Suppressor macrophage treated with lipopolysaccharide for 4 hours (primary cell): ENCODE measurements at places on chromosomes 3 and 15.

- DNase-seq, result no peak
Observed at GRCh38 chr3:27239951-27240350, 129.2 kb downstream of the NEK10 start.

- DNase-seq, result peak; percentile 23
Observed at GRCh38 chr15:68930268-68931022, at the start of gene SPESP1. TSS of gene SPESP1 (plus strand) at chr15:68930525. CDS start at chr15:68930654, 129 bp downstream.

DNA sequence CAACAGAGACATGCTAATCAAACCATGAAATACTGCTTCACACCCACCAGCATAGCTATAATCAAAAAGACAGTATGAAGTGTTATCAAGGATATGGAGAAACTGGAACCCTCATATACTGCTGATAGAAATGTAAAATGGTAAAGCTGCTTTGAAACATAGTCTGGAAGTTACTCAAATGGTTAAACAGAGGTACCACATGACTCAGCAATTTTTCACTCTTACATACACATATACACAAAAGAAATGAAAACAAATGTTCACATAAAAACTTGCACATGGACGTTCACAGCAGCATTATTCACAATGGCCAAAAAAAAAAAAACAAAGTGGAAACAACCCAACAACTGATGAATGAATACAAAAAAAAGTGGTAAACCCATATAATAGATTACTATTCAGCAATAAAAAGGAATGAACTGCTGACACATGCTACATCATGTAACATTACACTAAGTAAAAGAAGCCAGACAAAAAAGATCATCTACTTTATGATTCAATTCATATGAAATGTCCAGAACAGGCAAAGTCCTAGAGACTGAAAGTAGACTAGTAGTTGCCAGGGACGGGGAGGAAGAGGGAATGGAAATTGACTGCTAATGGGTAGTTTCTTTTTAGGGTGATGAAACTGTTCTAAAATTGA is 23.2 kb downstream of the ZNF148 start:
- DNase-seq, result no peak

DNA sequence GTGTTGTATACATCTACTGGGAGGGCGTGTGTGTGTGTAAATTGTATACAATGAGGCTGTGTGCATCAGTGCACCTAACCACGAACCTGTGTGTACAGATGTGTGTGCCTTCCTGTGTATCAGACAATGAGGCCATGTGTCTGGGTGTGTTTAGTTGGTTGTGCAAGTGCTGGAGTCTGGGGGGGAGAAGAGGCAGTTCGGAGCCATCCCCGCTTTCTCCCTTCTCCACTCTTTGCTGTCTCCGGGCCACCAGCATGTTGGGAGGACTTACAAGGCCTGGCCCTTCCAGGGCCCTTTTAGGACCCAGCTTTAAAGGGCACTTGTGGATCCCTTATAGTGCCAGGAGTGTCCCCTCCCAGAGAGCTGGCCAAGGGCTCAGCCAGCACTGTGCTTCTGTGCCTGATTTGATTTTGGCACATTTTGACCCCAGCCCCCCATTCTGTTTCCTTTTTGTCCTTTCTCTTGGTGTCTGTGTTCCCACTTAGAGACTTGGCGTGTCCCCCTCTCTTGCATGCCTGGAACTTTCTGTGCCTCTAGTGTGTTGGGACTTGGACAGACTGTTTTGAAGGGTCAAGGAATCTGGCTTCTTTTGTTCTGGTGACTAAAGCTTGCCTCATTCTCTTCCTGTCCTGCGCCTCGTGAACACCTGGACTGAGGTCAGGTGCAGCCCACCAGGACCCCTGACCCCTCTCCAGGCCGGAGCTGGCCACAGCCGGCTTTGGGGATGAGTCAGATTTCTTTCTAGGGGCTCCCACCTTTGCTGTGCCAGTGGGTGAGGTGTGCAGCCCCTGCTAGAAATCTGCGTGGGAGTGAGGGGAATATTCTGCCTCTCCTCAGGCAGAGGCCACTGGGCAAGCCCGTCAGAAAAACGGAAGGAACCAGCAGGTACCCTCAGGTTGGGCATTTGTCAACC is 1.5 kb downstream of the CTDSPL start:
- no peak for DNase-seq

- DNase-seq, result no peak
Observed at GRCh38 chr3:114319453-114319852, 25.6 kb downstream of the TIGIT start.

DNA sequence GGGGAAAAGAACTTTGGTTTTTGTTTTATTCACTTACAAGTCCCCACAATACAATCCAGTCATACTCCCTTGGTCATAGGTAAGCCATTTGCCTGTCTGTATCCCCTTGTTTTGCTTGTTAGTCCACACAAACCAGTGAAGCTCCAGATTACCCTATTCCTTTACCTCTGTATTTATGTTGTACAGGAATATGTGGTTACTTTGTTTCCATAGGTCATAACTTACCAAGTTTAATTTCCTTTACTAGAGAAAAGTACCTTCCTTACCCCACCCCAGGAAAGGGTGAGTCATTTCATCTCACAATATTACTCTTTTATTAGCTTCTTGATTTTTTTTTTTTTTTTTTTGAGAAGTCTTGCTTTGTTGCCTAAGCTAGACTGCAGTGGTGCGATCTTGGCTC is 113.4 kb upstream of the LRRFIP2 start:
- DNase-seq, result peak; percentile 12

- no peak for DNase-seq
Observed at GRCh38 chr3:125605756-125606155, 10.5 kb upstream of the OSBPL11 start.

DNA sequence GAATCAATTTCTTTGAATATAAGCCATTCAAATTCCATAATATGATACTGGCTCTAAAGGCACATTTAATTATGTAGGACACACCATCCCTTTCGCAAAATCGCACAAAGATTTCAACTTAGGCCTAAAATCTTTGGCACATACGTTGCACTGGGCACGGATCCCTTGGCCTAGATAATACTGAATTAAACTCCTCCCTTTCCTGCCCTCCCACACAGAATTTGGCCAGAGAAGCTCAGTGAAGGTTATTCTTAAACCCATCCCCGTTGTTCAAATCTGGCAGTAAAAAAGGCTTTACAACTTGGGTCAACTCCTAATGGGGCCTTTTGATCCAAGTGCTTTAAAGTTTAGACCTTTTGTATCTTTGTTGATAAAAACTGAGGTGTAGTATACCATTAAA is 247.2 kb downstream of the PTPRG start:
- DNase-seq, result no peak

DNA sequence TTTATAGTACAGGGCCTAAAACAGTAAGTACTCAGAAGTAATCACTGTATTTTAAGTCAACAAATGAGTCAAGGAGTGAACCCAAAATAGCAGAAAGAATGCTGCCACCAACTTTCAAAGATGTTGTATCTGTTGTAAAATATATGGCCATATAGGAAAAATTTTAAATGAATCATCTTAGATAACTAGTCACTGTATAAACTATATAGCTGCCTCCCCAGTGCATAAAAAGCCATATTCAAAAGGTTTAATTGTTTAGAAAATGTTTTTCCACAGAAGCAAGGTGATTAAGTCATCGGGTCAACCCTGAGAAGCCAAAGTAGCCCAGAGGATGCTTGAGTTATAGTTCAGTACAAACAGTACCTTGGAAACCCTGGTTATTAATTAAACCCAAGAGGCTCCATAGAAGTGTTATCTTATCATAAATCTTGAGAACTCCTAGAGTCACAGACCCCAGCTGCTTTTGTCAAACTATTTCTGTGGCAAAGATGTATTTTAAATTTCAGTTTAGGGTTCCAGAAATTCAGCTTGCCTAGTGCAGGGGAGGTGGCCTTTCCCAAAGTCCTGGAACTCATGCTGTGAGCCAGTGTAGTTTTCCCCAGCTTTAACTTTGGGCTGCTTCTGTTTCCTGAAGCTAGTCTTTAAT is 39.2 kb downstream of the MBNL1 start:
- DNase-seq, result no peak

GRCh38 chr3:30962084-30962483 is 67.6 kb upstream of the GADL1 start:
- peak; percentile 3 for DNase-seq

- DNase-seq, result no peak
Observed at GRCh38 chr3:197352382-197352781, 54.0 kb upstream of the DLG1 start.

GRCh38 chr3:102237838-102238237 is 197.0 kb upstream of the ZPLD1 start:
- no peak for DNase-seq

DNA sequence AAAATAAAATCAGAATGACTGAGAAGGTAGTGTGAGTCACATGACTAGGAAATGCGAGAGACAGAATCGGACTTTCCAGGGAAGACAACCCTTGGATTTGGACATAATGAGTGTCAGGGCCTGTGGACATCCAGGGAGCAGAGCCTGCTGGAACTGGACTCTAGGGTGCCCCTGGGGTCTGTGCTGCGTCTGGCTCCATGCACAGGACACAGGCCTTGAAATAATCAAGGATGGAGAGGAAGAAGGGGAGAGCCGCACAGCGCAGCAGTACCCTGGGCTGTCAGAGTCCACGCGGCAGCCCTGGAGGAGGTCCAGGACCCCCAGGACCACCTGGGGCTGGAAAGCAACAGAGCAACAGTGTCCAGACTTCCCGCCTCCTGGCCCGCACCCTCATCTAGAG is 173.7 kb downstream of the PDE8A start:
- DNase-seq, result no peak

DNA sequence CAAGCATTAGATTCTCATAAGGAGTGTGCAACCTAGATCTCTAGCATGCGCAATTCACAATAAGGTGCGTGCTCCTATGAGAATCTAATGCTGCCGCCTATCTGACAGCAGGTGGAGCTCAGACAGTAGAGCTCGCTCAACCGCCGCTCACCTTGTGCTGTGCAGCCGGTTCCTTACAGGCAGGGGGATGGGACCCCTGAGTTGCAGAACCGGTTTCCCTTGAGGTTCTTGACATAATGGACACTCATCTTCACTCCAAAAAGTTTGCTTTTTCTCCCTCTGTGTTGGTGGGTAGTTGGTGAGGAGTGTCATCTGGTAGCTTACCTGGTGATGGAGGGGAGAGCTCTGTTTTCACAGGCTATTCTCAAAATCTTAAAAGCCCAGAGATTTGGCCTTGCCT is 324.0 kb upstream of the TBL1XR1 start:
- no peak for DNase-seq

- DNase-seq, result no peak
Observed at GRCh38 chr15:53837263-53837662, 77.8 kb upstream of the WDR72 start.

DNA sequence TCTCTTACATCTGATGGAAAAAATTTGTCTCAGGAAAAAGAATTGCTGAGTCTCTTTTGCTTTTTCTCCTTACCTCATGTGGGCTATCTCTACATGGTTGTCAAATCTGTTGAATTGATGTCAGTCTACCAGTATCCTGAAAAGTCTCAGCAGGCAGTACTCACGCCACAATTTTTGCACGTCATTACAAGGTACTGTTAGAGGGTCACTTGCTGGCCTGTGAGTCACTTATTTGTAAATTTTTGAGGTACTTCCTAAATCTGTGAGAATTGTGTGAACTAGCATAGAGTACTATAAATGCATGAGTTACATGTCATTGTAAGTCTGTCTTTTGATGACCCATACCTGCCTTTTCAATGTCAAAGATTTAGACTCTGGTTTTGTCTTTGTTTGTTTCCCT is 15.9 kb downstream of the HPS3 start:
- peak; percentile 88 for DNase-seq

GRCh38 chr15:22786868-22787698 is 639 bp downstream of the NIPA1 start:
- DNase-seq, result peak; percentile 11

DNA sequence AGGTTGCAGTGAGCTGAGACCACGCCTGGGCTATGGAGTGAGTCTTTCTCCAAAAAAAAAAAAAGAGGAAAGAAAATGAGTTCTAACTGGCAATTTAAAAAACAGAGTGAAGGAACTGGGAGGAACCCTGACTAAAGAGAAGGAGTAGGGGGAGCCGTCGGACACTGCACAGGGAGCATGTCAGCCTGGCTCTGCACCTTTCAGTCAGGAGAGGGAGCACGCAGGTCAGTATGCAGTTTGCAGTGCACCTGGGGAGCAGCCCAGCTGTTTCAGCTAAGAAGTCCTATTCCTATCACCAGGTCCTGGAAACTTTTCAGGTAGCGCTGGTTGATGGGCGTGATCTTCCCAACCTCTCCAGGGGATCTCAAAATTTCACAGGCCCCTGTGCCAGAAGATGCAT is 14.9 kb upstream of the ZXDC start:
- DNase-seq, result no peak

DNA sequence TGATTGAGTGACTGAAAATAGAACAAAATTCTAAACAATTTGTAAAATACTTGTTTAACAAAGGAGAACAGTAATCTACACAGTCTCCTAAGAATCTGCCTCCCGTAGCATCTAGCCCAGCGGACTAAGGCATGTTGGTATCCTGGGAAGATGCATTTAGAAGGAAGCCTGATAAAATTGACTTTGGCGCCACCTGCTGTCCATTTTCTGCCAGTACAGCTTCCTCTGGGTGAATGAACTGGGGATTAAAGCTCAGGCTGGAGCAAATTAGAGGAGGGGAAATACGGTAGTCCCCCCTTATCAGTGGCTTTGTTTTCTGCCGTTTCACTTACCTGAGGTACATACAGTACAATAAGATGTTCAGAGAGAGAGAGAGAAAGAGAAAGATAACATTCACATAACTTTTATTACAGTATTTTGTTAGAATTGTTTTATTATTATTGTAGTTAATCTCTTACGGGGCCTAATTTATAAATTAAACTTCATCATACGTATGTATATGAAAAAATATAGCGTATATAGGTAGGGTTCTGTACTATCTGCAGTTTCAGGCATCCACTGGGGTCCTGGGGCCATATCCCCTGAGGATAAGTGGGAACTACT is 191.6 kb downstream of the GAP43 start:
- peak; percentile 75 for DNase-seq

DNA sequence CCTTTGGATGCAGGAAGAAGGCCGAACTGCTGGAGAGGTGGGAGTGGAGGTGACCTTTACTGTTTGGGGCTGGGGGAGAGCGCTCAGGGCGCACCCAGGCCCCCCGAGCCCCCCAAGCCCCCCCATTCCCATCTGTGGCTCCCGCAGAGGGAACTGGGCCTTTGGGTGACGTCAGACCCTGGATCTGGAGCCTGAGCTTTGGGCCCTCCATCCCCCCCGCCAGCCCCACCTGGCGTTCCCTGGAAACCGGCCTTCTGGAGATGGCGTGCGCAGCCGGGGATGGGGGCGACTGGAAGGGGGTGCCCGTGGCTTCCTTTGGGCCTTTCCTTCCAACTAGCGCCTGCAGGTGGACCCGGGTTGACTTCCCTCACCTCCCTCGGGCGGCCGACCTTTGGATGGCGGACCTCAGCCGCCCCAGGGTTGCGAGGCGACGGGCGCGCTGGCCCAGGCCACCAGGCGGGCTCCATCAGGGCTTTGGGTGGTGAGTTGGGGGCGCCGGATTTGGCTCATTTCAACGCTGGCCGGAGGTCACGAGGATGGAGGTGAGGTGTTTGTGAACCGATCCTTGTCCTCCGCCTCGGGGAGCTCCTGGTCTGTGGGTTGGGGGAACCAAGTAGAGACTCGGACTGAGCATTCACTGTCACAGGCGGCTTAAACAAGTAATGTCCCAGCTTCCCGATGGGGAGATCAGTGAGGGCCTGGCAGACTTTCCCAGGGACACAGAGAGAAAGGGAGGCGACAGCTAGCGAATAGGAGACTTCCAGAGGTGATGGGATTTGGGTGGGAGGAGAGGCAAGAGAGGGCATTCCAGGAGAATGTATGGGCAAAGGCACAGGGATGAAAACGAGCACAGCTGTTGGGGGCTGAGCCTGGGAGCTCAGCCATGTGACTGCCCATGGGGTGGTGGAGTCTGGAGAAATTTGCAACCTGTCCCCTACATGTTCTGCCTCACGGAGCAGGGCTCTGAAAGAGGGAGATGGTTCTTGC is 709 bp downstream of the SCAMP5 start:
- DNase-seq, result no peak
